Right kidney (tissue), 9 donors: ENCODE measurements at places on chromosomes 7 and 10.

- no peak for DNase-seq
These were observed 18.2 kb downstream of the SNX8 start for GRCh38 chr7:2295936-2296620.

DNA sequence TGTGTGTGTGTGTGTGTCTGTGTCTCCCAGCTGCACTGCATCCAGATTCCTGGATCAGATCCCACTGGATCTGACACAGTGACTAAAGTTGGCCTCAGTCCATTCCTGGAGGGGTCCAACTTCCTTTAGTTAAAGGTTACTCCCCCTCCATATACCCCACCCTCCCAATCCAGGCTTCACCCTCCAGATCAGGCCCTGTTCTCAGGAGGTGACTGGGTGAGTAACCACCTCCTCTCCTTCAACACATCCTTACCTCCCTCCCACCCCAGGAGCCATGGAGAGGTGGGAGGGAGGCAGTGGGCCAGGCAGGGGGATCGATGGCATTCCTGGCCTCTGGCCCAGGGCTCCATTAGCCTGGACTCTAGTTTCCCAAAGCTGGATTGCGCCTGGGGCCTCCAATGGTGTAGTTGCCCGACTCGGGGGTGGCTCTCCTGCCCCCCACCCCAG is 11.3 kb downstream of the KCNIP2 start:
- no peak for DNase-seq

DNA sequence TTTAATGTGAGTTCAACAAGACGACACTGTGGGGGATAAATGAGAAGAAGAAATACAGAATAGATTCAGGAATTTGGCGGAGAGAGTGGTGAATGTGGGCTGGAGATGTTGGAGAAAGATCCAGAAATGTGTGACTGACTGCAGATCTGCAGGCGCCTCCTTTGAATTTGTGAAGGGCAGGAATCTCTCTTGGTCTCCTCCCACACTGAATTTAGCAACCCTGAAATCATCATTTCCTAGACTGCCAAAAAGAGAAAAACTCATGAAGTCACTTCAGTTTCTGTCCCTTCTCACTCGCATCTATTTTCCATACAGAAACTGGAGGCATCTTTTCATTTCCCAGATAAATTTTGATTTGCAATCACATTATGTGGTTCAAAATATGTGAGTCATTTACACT is 128.7 kb downstream of the GNAI1 start:
- DNase-seq, result no peak

GRCh38 chr10:104589871-104590270 is 51.2 kb upstream of the SORCS3 start:
- DNase-seq, result no peak

DNA sequence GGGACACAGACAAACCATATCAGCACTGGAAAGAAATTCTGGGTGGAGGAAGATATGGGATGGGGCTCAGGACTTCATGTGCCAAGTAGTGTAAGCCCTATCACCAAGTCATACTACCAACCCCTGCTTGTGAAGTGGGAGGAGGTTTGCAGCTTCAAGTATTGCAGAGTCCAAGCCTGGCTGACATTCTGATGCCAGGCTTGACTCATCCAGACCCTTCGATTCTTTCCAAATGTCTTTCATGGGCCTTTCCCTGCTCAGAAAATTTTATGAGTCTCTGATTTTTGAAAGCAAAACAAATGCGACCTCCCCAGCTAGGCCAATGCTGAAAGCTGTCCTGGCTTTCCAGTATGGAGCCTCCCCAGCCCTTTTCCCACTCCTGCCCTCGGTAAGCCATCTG is 45.1 kb upstream of the SMNDC1 start:
- DNase-seq, result no peak

- DNase-seq, result no peak
These were observed 1057.5 kb downstream of the GATA3 start for GRCh38 chr10:9111976-9112375.

DNA sequence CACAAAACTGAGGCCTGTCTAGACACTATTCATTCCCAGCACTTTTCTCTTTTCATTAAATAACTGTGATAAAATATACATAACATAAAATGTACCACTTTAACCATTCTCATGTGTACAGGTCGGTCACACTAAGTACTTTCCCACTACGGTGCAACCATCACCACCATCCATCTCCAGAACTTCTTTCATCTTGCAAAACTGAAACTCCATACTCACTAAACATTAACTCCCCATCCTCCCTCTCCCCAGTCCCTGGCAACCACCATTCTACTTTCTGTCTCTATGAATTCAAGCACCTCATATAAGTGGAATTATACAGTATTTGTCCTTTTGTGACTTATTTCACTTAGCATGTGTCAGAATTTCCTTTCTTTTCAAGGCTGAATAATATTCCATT is 53.0 kb downstream of the ARHGAP12 start:
- DNase-seq, result no peak

DNA sequence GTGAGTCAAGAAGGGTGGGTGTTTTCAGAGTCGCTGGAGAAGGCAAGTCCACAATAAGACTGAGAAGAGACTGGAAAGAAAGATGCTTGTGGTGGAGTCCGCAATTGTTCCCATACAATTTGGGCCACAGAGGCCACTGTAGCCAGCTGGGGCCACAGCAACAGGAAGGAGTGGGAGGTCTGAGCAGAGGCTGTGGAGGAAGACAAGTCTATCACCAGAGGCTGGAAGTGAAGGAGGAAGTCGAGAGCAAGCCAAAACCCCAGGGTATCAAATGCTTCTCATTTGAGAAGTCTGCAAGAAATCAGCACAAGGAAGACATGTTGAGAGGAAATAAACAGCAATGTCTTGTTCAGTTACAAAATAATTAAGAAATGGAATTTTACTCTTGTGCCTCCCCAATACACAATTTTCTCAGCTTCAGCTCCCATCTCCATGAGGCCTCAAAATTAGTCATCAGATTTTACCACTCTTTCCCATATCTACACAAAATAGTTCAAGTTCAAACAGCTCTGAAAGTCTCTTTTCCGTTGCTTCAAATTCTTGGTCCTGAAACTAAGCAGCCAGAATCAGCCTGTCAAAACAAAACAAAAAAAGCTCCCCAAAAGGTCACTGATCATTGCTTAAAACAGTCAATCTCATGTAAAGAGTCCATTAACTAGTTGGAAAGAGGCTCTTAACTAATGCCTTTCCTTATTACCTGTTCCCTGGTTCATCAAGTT is 31.6 kb downstream of the SLC16A12 start:
- DNase-seq, result no peak

GRCh38 chr10:17880601-17881000 is 71.1 kb upstream of the SLC39A12 start:
- DNase-seq, result no peak

DNA sequence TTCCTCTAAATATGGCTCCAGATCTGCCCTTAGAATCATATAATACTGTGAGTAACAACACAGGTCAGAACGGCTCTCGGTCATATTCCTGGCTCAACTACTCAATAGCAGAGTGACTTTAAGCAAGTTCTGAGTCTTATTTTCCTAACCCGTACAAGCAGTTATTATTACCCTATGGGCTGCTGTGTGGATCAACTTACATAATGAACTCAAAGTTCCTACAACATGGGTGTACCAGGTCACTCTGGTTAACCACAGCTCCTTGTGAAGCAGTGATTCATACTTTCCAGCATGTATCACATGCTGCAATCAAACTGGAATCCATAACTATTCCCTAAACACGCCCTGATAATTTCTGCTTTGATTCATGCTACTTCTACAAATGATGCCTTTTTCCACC is 107.3 kb downstream of the LRRN3 start:
- DNase-seq, result no peak

- DNase-seq, result no peak
These were observed 130.2 kb downstream of the GPR37 start for GRCh38 chr7:124635416-124635815.

- no peak for DNase-seq
These were observed 297.2 kb upstream of the ZNF32 start for GRCh38 chr10:43945908-43946307.

DNA sequence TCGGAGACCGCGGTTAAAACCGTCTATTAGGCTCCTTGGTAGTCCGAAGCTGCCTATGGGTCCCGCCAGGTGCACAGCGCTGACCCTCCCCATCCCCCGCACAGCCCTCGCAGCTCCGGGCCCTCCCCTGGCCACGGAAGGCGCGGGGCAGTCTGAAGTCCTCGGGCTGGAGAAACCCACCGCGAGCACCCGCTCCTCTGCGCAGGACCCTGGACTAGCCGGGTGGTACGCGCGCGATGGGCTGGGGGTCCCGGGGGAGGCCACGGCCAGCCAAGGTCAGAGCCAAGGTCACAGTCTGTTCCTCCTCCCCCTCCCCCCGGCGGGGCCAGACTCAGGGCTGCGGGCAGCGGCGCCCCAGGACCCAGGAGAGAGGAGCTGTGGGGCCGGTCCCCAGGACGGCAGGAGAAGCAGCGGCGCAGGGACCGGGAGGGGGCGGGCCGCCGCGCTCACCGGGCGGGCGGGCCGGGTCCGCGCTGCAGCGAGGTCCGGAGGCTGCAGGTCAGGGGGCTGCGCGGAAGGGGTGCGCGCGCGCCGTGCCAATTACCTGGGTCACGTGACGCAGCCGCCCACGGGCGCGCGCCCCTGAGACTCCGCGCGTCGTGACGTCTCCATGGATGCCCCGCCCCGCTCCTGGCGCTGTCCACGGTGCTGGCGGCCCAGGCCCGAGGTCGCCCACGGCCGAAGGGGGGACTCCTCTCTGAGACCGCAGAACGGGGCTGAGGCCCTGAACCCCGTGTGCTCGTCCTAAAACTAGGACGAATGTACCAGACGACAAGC is at the start of gene OGDHL:
Gene OGDHL (minus strand): TSS at position 535 of the 777 bp plus-strand sequence. CDS start 3,731 bp downstream, outside the sequence.
- DNase-seq, result peak; percentile 76

- DNase-seq, result no peak
These were observed 36.4 kb upstream of the SRRM3 start for GRCh38 chr7:76165106-76165972.

DNA sequence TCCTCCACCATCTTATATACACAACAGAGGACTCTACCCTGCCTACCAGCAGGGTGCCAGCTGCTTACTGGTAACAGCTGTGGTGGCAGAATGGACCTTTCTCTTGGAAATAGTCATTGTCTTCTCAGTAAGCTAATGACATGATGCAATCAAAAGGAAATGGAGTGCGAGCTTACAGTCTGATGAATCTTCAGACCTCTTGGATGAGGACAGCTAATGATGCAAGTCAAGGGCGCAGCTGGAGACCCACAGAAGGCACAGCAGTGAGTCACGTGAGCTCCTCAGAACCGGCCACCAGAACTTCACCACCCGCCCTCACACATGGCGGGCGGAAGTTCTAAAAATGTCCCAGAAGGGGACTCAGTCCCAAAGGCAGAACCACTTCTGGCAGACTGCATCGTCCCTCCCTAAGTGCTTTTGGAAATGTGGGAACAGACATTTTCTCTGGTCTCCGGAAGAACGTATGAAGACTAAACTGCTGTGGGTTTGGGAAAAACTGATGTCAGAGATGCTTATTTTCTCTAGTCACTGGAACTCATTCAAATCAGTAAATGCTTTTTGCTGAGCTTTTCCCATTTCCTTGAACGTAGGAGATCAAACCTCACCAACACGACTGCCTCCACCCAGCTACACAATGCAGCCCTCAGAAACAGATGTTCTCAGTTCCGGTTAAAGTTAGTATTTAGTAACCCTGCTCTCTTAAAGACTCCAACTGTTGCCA is 96.4 kb downstream of the FAS start:
- no peak for DNase-seq
